ENCODE measurements at places on chromosomes 5 and 9. TPM values are rescaled to one million over a fixed set of nuclear protein-coding genes. Genes with fewer than 3 reads are reported as not detected.

GGTA1 gene
- total RNA-seq: not detected

DMRTA1 gene
- 0.52 TPM for total RNA-seq

GARIN3 gene
- not detected for total RNA-seq

TMC1 gene
- 0.02 TPM for total RNA-seq

ANKRD34B gene
- total RNA-seq: 0.03 TPM

NHP2 gene
- 387 TPM for total RNA-seq

SSBP2 gene
- total RNA-seq: 14.9 TPM

CCDC192 gene
- not detected for total RNA-seq

AP3B1 gene
- total RNA-seq: 28.4 TPM

CFAP157 gene
- total RNA-seq: 0.09 TPM

COQ4 gene
- total RNA-seq: 59.3 TPM

PRRC1 gene
- 51.5 TPM for total RNA-seq

IQGAP2 gene
- total RNA-seq: 2.0 TPM

IFNK gene
- not detected for total RNA-seq

NR4A3 gene
- total RNA-seq: 1.5 TPM

LCP2 gene
- total RNA-seq: not detected

CER1 gene
- not detected for total RNA-seq

POU5F2 gene
- 0.02 TPM for total RNA-seq

IFNA2 gene
- not detected for total RNA-seq

HEMGN gene
- total RNA-seq: not detected

FOXI1 gene
- total RNA-seq: not detected

ZNF608 gene
- total RNA-seq: 0.81 TPM

SNCAIP gene
- 0.05 TPM for total RNA-seq

SHISAL2B gene
- not detected for total RNA-seq

WWC1 gene
- total RNA-seq: 70.4 TPM

GRXCR2 gene
- not detected for total RNA-seq

PCSK1 gene
- 0.29 TPM for total RNA-seq

PCDHA1 gene
- total RNA-seq: 0.14 TPM

TAL2 gene
- total RNA-seq: 0.12 TPM

GABRA6 gene
- not detected for total RNA-seq

SPATA31A3 gene
- not detected for total RNA-seq

PLAC8L1 gene
- not detected for total RNA-seq

FOXD4L4 gene
- 0.13 TPM for total RNA-seq

ISOC1 gene
- 15.8 TPM for total RNA-seq

SH2D3C gene
- total RNA-seq: 0.08 TPM

GPX8 gene
- 34.4 TPM for total RNA-seq

PAM gene
- 19.6 TPM for total RNA-seq

HARS1 gene
- total RNA-seq: 77.2 TPM

SCGB3A2 gene
- not detected for total RNA-seq

AHRR gene
- 4.8 TPM for total RNA-seq

VLDLR gene
- 17.3 TPM for total RNA-seq

HAUS6 gene
- total RNA-seq: 20.8 TPM

CA9 gene
- 6.0 TPM for total RNA-seq

POLR3G gene
- total RNA-seq: 15.1 TPM

C9orf50 gene
- not detected for total RNA-seq

GLRA1 gene
- total RNA-seq: not detected

FRRS1L gene
- total RNA-seq: 0.27 TPM

HTR1A gene
- total RNA-seq: not detected

DNM1 gene
- total RNA-seq: 78.9 TPM

GPR151 gene
- not detected for total RNA-seq

All from A549 treated with AZD2906 at 1 μM for 4 hours (cell line).